ENCODE measurements at places on chromosomes 6 and 20. TPM values are rescaled to one million over a fixed set of nuclear protein-coding genes. Genes with fewer than 3 reads are reported as not detected.

- DNase-seq, result no peak
Observed at GRCh38 chr6:18022398-18023231, 35.2 kb upstream of the KIF13A start.

GRCh38 chr6:8809662-8810061 is 374.3 kb upstream of the SLC35B3 start:
- no peak for DNase-seq

GRCh38 chr6:161915456-161915964 is 641.6 kb upstream of the AGPAT4 start:
- no peak for DNase-seq

DNA sequence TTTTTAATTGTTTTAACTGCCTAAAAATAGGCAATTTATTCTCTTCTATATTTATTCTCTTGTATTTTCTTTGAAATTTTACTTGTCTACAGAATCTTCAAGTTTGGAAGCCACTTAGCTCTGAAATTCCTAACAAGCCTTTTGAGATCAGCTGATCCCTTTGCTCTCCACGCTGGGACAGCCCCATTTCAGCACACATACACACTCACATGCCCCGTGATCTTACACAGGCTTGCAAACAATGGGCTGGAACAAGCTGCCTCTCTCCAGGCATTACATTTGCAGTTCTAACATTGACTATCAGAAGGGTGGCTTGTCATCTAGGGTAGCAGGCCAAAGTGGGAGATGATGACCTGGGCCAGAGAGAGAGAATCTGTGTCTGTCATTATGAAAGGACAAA is 62.1 kb upstream of the RAB32 start:
- no peak for DNase-seq

DNA sequence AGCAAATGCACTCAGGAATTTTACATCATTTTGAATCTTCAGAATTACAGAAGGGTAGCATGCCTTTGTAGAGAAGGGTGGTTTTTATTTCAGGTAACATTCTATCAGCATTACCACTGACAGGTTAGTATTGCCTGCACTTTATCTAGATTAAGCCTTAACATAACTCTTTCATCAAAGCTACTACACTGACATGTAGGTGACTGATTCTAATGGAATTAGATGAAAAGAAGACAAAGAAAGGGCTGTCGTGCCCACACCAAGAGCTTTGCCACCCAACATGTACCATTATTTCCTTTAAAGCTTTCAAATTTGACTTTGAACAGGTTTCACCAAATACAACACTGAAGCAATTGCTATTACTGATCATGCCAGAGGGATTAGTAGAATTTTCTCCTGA is 551.9 kb downstream of the EYS start:
- no peak for DNase-seq

DNA sequence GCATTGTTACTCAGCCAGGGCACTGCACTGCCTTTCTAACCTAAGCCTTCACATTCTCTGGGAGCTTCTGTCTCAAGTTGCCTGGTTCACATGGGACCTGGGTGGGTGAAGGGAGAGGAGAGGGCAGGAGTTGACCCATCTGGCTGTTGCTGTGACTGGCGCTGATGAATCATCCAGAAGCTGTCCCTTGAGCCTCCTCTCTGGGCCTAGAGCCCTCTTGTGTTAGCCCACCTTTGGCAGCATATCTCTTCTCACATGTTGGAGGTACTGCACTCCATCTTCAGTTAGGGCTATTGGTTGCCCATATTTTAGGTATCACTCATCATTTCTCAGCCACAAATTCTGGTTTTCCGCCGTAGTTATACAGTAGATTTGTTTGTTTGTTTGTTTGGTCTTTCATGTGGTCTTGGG is 19.8 kb downstream of the XRN2 start:
- DNase-seq, result no peak

DNA sequence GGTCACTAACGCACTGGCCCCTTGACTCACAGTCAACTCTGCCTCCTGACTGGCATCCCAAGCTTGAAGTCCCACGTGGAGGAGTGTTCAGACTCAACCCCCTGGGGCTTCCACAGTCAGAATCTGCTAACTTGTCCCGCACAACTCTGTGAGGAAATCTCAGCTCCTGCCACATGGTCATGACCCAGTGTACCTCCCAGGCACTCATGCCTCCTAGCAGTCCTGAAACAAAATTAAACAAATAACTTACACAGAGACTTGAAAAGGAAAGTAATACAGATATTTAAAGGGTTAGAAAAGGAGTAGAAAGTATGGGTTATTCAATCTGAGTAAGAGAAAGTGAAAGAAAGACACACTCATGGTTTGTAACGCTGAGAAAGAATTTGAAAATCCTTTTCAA is 134.9 kb downstream of the GMDS start:
- DNase-seq, result peak; percentile 37

GRCh38 chr20:8952721-8953120 is 116.2 kb upstream of the PLCB4 start:
- no peak for DNase-seq

DNA sequence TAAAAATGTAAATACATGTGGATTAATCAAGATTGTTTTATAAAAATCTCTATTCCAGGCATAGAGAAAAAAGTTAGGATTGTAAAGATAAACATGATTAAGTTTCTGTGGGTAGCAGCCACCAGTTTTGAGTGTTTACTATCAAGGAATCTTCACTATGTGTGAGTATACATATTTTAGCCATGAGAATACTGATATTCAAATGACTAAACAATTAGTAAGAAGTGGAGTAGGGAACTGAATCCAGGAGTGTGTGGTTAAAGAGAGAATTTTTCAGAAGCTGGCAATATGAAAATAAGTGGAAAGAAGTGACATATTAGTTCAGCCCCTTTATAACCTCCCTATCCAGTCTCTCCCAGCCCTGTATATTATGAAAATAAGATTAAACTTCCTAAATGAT is 10.3 kb downstream of the ELOVL2 start:
- no peak for DNase-seq

DNA sequence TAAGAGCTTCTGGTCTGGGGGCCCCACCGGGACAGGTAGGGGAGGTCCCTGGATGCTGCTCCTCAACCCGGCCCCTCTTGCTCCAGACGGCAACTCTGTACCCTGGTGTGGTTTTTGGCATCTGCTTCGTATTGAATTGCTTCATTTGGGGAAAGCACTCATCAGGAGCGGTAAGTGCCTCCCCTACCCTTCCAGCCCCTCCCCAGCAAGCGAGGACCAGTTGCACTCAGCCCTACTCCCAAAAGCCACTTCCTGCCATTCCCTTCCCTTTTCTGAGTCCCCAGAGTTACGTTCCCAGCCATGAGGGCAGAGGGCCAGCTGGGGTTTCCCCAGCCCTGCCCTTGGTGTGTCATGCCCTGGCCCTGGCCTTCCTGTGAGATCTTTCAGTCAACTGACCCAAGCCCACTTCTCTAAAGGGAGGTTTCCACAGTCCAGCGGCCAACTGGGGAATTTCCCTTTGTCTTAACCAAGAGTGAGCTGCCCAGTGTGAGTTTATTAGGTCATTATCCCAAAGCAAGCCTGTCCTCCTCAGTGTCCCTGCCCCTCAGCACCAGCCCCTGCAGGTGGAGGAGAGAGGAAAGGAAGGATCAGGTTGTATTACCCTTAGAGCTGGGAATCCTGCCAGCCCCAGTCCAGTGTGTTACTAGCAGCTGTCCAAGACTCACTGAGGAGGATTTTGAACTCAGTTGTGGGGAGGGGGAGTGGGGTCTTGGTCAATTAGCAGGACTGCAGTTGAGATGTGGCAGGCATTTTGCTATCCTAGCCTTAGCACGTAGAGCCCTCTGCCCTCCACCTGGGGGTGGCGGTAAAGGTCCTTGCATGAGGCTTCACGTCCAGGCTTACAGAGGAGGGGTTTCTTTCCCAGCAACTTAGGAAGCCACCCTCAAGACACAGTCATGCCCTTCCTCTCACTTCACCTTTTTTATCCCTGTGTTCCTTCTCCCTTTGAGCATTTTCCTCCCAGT is 45.8 kb downstream of the TM9SF4 start:
- peak; percentile 61 for DNase-seq

DNA sequence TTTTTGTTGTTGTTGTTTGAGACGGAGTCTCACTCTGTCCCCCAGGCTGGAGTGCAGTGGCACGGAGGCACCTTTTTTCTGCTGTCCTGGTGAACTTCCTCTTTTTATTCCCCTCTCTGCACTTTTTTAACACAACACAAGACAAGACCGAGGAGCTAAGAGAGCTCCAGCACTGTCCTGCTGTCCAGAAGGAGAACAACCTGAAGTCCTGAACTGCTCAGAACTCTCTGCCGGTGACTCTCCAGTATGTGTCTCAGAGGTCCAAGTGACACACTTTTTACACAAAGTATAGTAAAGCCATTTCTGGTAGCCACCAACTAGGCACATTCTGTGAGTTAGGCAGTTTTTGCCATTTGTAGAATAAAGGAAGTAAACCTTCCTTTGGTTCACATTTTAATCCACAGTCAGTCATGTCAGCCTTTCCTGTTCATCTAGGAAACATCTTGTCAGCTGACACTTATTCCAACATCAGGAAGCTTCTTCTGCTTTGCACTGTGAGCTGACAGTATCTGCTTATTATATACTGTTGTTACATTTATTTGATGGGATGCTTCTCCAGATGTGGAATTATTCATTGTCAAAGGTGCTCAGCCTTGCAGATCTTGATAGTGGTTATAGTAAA is 28.1 kb upstream of the TXNDC5 start:
- DNase-seq, result no peak

- no peak for DNase-seq
Observed at GRCh38 chr20:4330011-4330410, 314.7 kb upstream of the RNF24 start.

- peak; percentile 90 for DNase-seq
Observed at GRCh38 chr20:63941282-63942081, 14.7 kb downstream of the UCKL1 start.

DNA sequence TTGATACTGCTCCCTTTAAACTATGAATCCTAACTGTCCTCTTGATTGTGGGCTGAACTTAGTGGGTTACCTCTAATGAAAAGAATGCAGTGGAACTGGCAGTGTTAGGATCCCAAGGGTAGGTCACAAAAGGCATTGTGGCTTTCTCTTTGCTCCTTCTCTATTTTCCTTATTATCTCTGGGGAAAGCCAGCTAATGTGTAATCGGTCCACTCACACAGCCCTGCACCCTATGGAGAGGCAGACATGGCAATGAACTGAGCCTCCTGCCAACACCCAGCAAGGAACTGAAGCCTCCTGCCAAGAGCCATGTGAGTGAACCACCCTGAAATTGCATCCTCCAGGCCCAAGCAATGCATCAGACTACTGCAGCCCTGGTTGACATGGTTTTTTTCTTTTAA is 24.6 kb upstream of the ZNF133 start:
- DNase-seq, result no peak

GRCh38 chr6:2641044-2641725 is 109.5 kb downstream of the MYLK4 start:
- DNase-seq, result no peak

DNA sequence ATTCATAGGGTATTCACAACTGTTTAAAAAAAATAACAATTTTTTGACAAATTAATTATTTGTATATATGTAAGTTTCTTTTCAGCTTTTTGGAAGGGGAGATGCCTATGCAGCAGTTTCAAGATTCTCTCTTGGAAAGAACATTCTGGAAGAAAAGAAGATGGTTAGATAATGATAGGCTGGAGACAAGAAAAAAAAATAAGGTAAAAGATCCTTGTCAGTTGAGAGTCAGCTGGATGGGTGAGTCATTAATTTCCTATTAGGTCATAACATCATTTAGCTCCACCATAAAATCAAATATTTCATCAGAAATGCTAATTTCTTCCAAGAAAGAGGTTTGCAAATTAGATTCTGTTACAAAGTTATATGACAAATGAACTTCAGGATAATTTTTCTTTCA is 880.4 kb downstream of the EPHA7 start:
- no peak for DNase-seq

DNA sequence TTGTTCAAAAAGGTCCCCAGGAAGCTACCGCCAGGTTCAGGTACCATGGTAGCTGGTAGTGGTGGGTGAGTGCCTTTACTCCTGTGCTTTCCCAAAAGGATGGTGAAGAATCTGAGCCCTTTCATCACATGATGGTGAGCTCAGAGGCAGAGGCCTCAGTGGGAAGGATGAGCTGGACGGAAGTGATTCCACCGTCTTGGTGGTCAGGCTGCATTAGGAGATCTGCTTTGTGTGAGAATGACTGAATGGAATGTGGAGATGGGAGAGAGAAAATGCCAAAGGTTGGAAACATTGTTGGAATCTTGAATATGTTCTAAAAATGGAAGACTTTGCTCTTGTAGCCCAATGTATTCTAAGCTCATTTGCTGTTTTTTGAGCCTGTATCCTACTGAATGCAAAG is 108.1 kb upstream of the SCP2D1 start:
- DNase-seq, result no peak

DNA sequence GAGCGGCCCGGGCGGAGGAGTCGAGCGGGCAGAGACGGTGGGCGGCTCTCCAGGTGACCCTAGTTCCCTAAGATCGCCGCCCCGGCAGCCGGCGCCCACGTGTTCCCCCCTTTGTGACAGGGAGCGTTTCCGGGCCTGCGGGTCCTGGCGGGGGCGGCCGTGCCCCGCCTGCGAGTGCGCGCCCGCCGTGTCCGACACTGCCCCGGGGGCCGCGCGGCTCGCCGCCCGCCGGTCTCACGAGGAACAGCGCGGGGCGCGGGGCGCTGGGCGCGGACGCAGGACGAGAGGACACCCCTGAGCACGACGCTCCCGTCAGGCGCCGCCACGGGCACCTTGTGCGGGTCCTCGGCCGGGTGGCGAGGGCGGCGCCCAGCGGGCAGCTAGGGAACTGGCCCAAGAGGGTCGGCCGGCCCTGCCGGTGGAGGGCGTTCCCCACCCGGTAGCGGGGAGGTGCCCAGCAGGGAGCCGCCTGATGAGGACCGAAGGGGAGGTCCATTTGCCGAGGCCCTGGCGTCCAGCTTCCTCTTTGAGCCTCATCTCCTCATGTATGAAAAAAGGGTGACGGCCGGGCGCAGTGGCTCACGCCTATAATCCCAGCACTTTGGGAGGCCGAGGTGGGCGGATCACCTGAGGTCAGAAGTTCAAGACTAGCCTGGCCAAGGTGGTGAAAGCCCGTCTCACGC is at the start of gene VARS1:
VARS1 (minus strand) TSS at position 137 of the 683 bp plus-strand sequence. CDS start 535 bp downstream, outside the sequence.
- DNase-seq, result peak; percentile 92

DNA sequence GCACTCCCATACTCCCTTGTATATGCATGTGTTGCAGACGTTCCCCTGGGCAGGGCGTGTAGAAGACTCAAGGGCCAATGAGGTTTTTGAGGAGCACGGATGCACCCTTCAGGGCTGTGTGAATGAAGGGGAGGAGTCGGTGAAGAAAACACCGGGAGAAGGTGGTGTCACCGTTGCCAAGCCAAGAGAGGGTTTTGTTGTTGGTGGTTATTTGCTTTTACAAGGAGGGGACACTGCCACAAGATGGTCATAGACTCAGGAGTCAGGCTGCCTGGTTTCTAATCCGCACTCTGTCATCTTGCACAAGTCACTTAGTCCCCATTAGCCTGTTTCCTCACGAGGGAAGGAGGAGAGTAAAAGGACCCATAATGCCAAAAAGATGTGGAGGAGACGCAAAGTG is 124.0 kb downstream of the PXDC1 start:
- DNase-seq, result no peak

GRCh38 chr6:170099387-170099786 is 191.5 kb downstream of the DLL1 start:
- no peak for DNase-seq

Gene DEFB110
- total RNA-seq, result not detected

Gene TLDC2
- total RNA-seq, result not detected

Gene PXDC1
- total RNA-seq, result 1.6 TPM

Gene SLC17A3
- 0.21 TPM for total RNA-seq

Gene PSMF1
- total RNA-seq, result 178 TPM

Gene LY6G5C
- 1.5 TPM for total RNA-seq

Gene SAMD10
- 30.7 TPM for total RNA-seq

Gene OLIG3
- not detected for total RNA-seq

Gene BMP5
- not detected for total RNA-seq

Gene ELOVL4
- total RNA-seq, result 1.3 TPM

Gene TMC2
- total RNA-seq, result not detected

Gene MDFI
- total RNA-seq, result not detected

Gene SIRPB2
- total RNA-seq, result not detected

Gene SLC4A11
- total RNA-seq, result 0.60 TPM

Gene SPAG4
- 6.9 TPM for total RNA-seq

Gene CLPSL2
- not detected for total RNA-seq

All from activated CD4-positive, alpha-beta T cell treated with anti-CD3 and anti-CD28 coated beads for 36 hours (primary cell).